Non-pigmented ciliary epithelial cell (primary cell): ENCODE measurements at places on chromosomes 11 and 22.
A peak's percentile ranks its signal among the peaks of the same experiment; 100 is the strongest.

DNA sequence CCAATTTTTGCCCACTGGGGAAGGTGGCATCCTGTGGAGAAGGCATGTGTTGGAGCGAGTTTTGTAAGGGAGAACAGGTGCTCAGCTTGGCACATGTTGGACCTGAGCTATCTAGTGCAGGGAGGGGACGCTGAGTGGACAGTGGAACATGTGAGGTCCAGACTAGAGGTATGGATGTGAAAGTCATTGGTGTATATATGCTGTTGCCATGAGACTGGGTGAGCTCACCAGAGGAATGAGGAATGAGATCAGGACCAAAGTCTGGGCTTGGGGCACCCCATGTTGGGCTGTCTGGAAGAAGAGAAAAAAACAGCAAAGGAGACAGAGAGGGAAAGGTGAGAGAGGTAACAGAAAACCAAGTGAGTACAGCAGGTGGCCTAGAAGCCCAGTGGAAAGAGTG is 12.3 kb upstream of the SYT7 start:
- DNase-seq = no peak

- DNase-seq = no peak
Measured at GRCh38 chr11:20008190-20008870, 151.9 kb downstream of the DBX1 start.

- no peak for DNase-seq
Measured at GRCh38 chr11:28819741-28820140, 711.6 kb downstream of the METTL15 start.

- peak; percentile 4 for DNase-seq
Measured at GRCh38 chr11:43486141-43486540, 127.4 kb downstream of the TTC17 start.

DNA sequence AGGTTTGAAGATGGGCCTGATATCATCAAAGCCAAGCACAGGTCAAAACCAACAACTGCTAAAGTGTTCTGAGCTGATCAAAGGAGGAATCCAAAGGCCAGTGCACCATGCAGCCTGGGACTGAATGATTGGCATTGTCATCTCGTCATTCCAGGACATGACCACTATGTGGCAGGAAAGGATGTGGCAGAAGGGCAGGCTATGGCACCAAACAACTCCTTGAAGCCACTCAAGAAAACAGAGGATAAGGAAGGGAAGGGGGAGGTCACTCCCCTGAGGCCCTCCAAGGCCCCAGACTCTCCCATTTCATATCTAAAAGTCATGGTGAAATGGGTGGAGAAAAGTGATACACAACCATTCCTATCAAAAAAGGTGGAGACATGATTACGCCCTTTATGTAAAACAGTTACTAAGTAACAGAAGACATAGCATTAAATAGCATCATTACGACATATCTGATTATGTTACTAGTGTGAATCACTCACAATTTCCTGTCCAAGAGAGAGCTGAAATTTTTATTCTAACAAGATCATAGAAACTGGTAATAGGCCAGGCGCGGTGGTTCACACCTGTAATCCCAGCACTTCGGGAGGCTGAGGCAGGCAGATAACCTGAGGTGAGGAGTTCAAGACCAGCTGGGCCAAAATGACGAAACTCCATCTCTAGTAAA is 49.3 kb downstream of the AHNAK start:
- DNase-seq = no peak

DNA sequence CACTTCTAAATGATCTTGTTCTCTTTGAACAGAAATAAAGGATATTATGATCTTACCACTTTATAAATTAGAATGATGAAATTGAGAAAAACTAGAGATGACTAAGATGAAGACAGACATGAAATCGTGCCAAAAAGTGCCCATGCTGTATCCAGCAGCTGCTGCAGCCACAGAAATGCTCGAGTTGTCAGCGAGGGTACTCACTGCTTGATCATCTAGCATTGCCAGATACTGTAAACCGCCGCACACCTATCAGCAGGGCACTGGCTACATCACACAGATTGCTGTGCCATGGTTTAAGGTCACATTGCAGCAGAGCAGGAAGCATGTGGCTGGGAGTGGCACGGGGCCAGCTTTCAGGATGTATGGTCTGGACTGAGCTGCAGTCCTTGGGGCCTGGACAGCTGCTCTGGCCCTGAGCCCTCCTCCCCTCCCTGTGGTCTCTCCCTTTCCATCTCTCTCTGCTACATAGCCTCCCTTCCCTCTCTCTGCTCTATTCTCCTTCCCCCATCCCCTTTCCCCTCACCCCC is 51.0 kb upstream of the SEPTIN5 start:
- peak; percentile 36 for DNase-seq
